ENCODE measurements at places on chromosomes 1 and 21.
A peak's percentile ranks its signal among the peaks of the same experiment; 100 is the strongest.

GRCh38 chr1:209595028-209595427 lies 11.5 kb downstream of the CAMK1G start:
- no peak for DNase-seq

GRCh38 chr1:156510709-156511108 lies 10.1 kb upstream of the MEF2D start:
- DNase-seq: peak; percentile 80

DNA sequence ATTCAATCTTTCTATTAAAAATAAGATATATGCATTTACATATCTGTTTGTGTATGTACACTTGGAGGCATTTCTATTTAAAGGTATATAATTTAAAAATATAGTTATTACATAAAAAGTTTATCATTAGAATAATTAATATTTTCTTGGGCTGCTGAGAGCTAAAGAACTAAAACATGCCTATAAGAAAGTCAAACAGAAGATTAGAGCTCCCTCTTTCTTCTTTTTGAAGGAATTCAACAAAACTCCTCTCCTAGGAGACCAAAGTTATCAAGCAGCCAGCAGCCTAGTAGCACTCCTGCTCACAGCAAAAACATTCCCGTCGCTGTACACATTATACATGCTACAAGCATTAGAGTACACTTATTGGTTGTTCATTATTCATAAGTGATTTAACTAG lies 216.4 kb downstream of the VAV3 start:
- DNase-seq: peak; percentile 10

DNA sequence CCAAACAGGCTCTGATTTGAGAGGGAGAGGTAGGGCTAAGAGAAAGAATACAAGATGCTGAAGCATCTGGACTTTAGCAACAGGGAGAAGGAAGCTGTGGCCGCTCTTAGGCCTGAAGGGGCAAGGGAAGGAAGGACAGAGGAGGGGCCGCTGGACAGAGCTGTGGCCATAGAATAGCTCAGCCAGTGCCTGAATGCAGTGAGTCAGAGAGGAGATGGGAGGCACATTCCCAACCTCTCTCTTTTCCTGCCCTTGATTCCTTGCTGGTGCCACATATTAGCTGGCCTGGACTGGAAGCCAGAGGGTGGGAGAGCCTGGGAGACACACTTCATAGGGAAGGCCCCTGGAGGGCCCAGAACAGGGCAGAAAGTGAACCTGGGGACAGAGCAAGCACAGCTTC lies 83.4 kb upstream of the POU3F1 start:
- DNase-seq: no peak

DNA sequence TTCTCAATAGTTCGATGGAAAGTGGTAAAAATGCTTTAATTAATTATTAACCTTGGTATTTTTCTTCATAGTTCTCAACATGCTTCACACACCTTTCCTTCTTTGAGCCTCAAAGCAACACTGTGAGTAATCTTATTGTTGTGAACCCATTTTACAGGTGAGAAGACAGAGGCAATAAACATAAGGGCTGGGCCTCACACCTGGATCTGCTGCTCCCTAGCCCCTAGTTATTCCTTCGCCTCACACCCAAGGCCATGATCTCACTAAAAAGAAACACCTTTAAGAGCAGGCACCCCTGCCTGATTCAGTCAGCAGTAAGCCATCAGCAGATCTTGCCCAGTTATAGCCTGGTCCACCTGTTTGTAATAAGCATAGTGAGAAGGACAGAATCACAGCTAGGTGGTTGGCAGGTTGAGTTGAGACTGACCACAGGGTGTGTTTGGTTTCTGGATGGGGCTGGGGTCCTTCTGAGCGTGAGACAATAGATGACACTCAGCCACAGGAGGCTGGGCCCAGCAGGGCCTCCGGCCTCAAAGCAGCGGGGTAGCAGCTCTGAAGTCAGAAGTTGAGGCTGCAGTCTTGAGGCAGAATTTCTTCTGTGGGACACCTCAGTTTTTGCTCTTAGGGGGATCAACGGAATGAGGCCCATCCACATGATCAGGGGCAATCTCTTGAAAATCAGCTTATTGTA lies 203.9 kb downstream of the RHOU start:
- DNase-seq: no peak

- DNase-seq: no peak
These were observed 3.9 kb downstream of the TAS1R2 start for GRCh38 chr1:18855573-18855972.

GRCh38 chr1:19112891-19113696 lies 97.0 kb downstream of the UBR4 start:
- DNase-seq: no peak

GRCh38 chr1:80847904-80848303 lies 952.8 kb upstream of the ADGRL2 start:
- no peak for DNase-seq

DNA sequence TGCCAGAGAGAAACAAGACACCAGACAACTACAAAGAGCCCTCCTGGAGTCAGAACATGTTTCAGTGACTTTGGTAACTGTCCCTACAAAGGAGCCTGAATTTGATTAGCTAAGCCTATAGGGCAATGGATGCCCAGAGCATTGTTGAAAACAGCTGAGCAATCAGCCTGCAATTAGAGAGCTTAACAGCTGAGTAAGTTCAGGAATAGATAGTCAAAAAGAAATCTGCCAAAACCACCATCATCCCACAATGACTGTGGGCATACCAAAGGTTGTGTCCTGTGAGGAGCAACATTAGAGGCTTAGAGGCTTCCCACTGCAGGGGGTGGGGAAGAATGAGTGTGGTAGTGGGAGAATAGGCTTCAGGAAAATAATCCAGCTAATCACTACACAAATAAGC lies 32.1 kb downstream of the SH3BP5L start:
- DNase-seq: no peak

DNA sequence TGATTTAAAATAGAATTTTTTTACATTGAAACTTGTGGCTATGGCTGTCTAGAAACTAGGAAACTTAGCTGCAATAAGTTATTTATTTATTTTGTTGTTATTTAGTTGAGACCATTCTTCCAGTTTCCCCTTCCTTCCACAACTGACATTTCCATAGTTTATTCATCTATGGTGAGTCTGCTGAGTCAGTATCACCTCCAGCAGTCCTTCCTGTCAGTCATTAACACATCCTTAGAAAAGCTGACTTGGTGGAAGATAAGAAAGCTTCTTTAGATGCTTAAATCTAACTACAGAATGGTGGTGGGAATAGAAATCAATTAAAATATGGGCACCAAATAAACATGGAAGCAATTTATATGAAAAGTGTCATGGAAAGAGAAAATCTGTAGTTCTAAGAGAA lies 714.0 kb downstream of the RWDD3 start:
- DNase-seq: no peak

GRCh38 chr1:103459346-103459745 lies 66.2 kb upstream of the RNPC3 start:
- no peak for DNase-seq

DNA sequence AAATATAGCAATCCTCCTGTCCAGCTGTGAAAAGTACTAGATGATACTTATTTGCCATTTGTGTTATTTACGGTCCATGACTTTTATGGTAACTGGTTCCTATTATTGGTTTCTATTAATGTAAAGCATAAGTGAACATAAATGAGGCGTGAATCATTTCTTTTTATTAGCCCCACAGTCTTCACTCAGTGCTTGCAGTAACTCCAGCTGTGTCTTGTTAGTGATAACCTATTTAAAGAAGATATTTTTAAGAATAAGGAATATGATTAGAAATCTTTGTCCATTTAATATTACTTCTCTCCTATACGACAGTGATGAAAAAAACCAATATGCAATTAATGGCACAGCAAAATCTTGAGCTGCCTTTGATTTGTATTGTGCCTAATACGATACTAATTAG lies 149.9 kb downstream of the SPATA17 start:
- no peak for DNase-seq

DNA sequence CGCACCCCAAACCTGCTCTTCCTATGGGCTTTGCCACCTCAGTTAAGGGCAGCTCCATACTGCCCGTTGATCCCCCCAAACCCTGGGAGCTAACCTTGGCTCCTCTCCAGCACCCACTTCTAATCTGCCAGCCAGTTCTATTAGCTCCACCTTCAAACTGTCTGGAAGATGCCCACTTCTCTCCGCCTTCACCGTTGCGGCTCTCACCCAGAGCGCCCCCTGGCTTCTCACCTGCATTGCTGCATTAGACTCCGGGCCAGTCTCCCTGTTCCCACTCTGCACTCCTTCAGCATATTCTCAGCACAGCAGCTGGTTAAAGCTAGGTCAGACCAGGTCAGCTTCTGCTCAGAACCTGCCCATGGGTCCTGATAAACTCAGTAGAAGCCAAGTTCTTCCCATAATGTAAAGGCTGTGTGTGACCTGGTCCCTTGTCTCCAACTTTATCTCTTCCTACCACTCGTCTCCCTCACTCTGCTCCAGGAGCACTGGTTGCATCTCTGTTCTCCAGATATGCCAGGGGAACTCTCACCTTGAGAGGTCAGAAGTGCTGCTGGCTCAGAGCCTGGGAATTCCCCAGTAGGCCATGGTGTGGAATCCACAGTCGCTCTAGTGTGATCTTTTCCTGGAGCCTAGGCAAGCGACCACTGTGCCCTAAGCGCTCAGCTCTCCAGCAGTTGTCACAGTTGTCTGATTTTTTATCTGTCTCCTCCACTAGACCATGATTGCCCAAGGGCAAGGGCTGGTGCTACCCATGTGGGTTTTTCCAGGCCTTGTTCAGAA lies 150.3 kb downstream of the HMGB4 start:
- no peak for DNase-seq

DNA sequence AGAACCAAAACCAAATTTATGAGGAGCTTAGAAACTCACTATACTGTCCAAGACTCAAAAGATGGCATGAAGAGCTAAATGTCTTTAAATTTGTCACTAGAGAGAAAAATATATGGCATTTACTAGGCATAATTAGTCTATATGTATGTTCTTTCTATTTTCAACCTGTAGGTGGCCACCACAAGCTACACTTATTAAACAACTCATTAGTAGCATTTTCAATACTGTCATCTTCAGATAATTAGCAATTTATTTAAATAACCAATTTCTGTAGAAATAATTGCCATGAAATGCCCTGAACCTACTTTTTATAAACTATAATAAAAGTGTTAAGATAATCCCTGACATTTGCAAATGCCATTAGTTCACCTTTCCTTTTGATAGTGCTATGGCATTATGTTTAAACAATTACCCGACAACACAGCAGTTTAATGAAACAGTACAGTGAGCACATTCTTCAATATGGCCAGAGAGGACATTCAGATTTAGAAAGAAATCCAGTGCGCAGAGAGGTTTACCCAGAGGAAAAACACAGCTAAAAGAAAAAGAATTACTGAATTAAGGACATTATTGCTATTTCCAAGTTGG lies 522.5 kb downstream of the PTBP2 start:
- peak; percentile 2 for DNase-seq

DNA sequence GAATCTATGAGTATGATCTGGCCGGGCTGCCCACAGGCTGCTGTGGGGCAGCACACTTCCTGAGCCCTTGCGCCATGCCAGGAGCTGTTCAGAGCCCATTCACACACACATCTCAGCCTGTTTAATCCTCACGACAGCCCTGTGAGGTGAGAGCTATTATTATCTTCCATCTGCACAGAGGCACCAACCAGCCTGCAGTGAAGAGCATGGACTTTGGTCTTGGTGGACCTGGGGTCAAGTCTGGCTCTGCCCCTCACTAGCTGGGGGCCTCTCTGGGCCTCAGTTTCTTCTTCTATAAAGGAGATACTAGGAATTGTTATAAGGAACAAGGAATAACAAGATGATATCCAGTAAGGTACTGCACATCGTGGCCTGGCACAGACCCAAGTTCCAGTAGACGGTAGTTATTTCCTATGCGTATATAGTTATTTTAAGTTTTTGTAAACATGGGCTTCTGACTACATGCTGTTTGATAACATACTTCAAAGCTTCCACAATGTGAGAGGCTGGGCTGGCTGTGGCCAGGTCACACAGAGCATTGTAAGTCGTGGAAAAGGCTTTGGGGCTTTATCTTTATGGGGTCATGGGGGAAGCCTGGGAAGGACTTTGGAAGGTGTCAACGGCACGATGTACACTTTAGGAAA lies 3.4 kb upstream of the PADI2 start:
- no peak for DNase-seq

Measured in fibroblast of the conjunctiva (primary cell).